T-helper 17 cell (primary cell): ENCODE measurements at places on chromosomes 1 and 21. TPM values are rescaled to one million over a fixed set of nuclear protein-coding genes. Genes with fewer than 3 reads are reported as not detected.

- peaks cover 17% of the 10 kb centered on the region for H3K4me1 ChIP-seq
- H3K27ac ChIP-seq: peak overlapping the region; percentile 82
- no peak for DNase-seq
- no peak overlapping the region for H3K4me3 ChIP-seq
- no peaks in the 10 kb centered on the region for H3K27me3 ChIP-seq
- H3K36me3 ChIP-seq: no peaks in the 10 kb centered on the region
These were observed 6.2 kb downstream of the SLC6A9 start for GRCh38 chr1:44024903-44025525.

GRCh38 chr1:60833173-60833572, 249.2 kb upstream of the NFIA start:
- H3K4me3 ChIP-seq: no peak overlapping the region
- DNase-seq: no peak
- H3K4me1 ChIP-seq: no peaks in the 10 kb centered on the region
- no peak overlapping the region for H3K27ac ChIP-seq
- peaks cover 57% of the 10 kb centered on the region for H3K27me3 ChIP-seq
- H3K36me3 ChIP-seq: no peaks in the 10 kb centered on the region

DNA sequence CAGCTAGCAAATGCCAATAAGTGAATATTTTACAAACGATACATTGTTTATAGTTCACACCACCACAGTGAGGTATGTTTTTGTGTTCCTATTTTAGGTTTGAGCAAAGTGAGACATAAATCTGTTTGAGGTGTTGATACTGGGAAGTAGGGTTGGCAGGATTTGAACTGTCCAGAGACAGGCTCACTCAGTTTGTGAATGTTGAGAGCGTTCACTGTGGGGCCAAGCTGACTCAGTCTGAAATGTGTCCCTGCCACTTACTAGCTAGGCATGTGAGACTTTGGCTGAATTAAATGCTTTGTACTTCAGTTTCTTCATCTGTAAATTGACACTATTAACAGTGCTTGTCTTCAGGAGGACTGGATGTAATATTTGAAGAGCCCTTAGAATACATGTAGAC, 35.1 kb downstream of the DIRAS3 start:
- no peak overlapping the region for H3K27ac ChIP-seq
- H3K4me3 ChIP-seq: no peak overlapping the region
- H3K4me1 ChIP-seq: no peaks in the 10 kb centered on the region
- no peaks in the 10 kb centered on the region for H3K36me3 ChIP-seq
- peaks cover 4% of the 10 kb centered on the region for H3K27me3 ChIP-seq

GRCh38 chr1:47545912-47546483, 108.2 kb downstream of the FOXD2 start:
- H3K4me3 ChIP-seq: no peak overlapping the region
- no peak overlapping the region for H3K27ac ChIP-seq
- peaks cover 2% of the 10 kb centered on the region for H3K36me3 ChIP-seq

GRCh38 chr1:942864-943533, 16.1 kb downstream of the NOC2L start:
- no peak overlapping the region for H3K27ac ChIP-seq
- H3K36me3 ChIP-seq: peaks cover 3% of the 10 kb centered on the region
- DNase-seq: no peak
- H3K27me3 ChIP-seq: peaks cover 15% of the 10 kb centered on the region

DNA sequence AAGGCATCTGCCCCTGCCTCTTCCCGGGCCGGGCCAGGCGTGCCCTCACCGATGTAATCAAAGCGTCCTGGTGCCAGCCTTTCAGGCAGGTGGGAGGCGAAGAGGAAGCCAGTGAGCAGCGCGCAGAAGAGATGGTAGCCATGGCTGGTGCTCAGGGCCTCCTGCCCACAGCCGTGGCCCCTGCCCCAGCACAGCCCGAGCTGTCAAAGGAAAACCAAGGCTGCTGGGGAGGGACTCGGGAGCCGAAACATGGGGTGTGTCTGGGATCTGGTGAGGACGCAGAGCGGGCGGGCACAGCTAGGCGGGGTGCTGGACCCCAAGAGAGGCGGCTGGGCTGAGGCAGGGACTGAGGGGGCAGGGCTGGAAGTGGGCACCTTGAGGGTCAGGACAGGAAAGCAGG, 2.7 kb downstream of the BGLAP start:
- peak overlapping the region; percentile 62 for H3K27ac ChIP-seq
- DNase-seq: no peak
- H3K27me3 ChIP-seq: no peaks in the 10 kb centered on the region
- peak overlapping the region; percentile 90 for H3K4me3 ChIP-seq
- H3K4me1 ChIP-seq: peaks cover 19% of the 10 kb centered on the region

DNA sequence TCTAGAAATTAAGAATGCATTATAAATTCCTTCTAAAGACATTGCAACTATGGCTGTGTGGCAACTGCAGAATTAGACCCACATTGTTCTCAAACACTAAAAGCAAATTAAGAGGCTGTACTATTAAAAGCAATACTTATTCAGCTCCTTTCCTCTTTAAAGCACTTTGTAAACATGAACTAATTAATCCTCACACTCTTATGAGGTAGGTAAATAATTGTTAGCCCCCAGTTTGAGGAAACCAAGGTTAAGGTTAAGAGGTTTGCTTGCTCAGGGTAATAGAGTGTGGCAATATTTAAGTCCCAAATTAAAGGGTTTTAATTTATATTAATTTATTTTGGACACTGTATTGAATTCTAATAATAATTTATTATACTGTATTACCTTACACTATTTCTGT, 553.8 kb downstream of the LRRIQ3 start:
- no peaks in the 10 kb centered on the region for H3K4me1 ChIP-seq
- no peaks in the 10 kb centered on the region for H3K27me3 ChIP-seq
- DNase-seq: no peak
- no peaks in the 10 kb centered on the region for H3K36me3 ChIP-seq
- H3K27ac ChIP-seq: no peak overlapping the region

- no peak overlapping the region for H3K4me3 ChIP-seq
- peaks cover 2% of the 10 kb centered on the region for H3K36me3 ChIP-seq
- peaks cover 52% of the 10 kb centered on the region for H3K27me3 ChIP-seq
- H3K27ac ChIP-seq: no peak overlapping the region
- no peak for DNase-seq
These were observed 90.1 kb upstream of the SIM2 start for GRCh38 chr21:36608897-36609225.

- no peak overlapping the region for H3K4me3 ChIP-seq
- H3K4me1 ChIP-seq: peaks cover 3% of the 10 kb centered on the region
- H3K36me3 ChIP-seq: peaks cover 2% of the 10 kb centered on the region
- H3K27me3 ChIP-seq: no peaks in the 10 kb centered on the region
These were observed 96.9 kb downstream of the RGL1 start for GRCh38 chr1:183901748-183902330.

GRCh38 chr1:214002060-214002459, 14.3 kb downstream of the PROX1 start:
- H3K27me3 ChIP-seq: peaks cover 24% of the 10 kb centered on the region
- H3K4me3 ChIP-seq: no peak overlapping the region
- H3K27ac ChIP-seq: no peak overlapping the region
- no peak for DNase-seq
- H3K4me1 ChIP-seq: no peaks in the 10 kb centered on the region

- H3K4me3 ChIP-seq: no peak overlapping the region
- peaks cover 2% of the 10 kb centered on the region for H3K36me3 ChIP-seq
- DNase-seq: no peak
- peaks cover 7% of the 10 kb centered on the region for H3K4me1 ChIP-seq
These were observed 5.2 kb upstream of the SH2D2A start for GRCh38 chr1:156821801-156822200.

GRCh38 chr1:28855469-28855951, 43.5 kb downstream of the OPRD1 start:
- peaks cover 6% of the 10 kb centered on the region for H3K4me1 ChIP-seq
- peak overlapping the region; percentile 45 for H3K27ac ChIP-seq

DNA sequence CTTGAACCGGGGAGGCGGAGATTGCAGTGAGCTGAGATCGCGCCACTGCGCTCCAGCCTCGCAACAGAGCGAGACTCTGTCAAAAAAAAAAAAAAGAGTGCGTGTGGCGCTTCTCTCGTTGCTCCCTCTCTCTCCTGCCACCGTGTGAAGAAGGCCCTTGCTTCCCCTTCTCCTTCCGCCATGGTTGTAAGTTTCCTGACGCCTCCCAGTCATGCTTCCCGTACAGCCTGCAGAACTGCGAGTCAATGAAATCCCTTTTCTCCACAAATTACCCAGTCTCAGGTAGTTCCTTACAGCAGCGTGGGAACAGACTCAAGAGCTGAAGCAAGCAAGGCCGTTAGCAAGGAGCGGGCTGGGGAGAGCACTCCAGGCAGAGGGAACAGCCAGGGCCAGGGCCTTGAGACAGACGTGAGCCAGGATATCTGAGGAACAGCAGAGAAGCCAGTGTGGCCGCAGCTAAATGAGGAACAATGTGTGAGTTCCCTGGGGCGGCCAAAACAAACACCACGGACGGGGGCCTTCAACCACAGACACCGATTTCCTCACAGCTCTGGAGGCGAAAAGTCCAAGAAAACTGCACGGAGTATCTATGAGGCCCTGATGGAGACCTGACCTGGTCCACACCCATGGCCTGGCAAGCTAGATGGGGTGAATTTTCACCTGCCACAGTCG, 54.2 kb upstream of the ETS2 start:
- peaks cover 5% of the 10 kb centered on the region for H3K4me1 ChIP-seq

GRCh38 chr1:202689493-202690342, 20.5 kb downstream of the SYT2 start:
- H3K27me3 ChIP-seq: peaks cover 37% of the 10 kb centered on the region
- H3K36me3 ChIP-seq: peaks cover 4% of the 10 kb centered on the region
- H3K27ac ChIP-seq: no peak overlapping the region
- H3K4me3 ChIP-seq: no peak overlapping the region
- DNase-seq: no peak

GRCh38 chr1:6465461-6466005, 440 bp downstream of the TNFRSF25 start:
- peak overlapping the region; percentile 100 for H3K27ac ChIP-seq
- H3K27me3 ChIP-seq: no peaks in the 10 kb centered on the region
- peaks cover 17% of the 10 kb centered on the region for H3K36me3 ChIP-seq
- H3K4me1 ChIP-seq: peaks cover 28% of the 10 kb centered on the region
- peak overlapping the region; percentile 99 for H3K4me3 ChIP-seq
- peak; percentile 48 for DNase-seq

DNA sequence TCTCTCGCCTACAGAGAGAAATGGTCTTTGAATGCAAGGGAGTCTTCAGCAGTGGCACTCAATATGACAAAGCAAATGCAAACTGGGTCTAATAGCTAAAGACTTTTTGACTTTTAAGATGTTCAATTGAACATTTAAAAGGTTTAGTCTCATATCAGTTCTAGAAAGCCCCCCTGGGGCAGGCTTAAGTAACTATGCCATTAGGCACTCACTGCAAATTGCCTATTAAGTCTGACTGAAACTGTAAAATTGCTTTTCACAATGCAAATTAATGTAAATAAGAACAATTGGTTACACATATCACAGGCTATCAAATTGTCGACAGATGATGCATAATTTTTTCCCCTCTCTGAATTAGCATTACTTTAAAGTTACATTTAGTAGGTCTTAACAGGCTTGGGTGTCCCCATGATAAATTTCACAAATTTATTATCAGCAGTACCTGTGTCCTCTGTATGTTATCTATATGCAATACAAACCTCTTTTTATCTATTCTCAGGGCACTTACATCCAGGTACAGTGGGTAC, 329.1 kb downstream of the LRRIQ3 start:
- H3K4me1 ChIP-seq: no peaks in the 10 kb centered on the region
- DNase-seq: no peak
- H3K36me3 ChIP-seq: no peaks in the 10 kb centered on the region
- H3K4me3 ChIP-seq: no peak overlapping the region

DNA sequence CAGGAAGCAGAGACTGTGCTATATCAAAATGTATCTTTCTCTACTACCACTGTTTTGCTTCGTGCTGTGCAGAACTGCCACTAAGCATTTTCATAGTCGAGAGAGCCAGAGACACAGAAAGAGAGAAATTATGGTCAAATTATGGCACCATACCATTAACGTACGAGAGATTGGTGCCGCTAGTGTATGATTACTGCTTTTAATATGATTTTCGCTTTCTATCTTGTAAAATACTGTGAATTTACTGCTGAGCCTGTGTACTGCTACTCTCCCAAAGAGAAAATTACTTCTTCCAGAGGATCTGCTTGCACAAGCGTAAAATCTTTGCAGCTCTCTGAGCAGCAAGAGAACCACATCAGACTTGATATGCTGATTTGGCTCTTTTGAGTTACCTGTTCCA, 71.1 kb upstream of the ZNF281 start:
- no peak for DNase-seq
- H3K4me1 ChIP-seq: peaks cover 15% of the 10 kb centered on the region

- no peaks in the 10 kb centered on the region for H3K36me3 ChIP-seq
- no peaks in the 10 kb centered on the region for H3K27me3 ChIP-seq
- no peak for DNase-seq
- H3K4me3 ChIP-seq: no peak overlapping the region
These were observed 348.5 kb upstream of the ADAMTS5 start for GRCh38 chr21:27315373-27315772.

GRCh38 chr1:20469406-20470076, 16.5 kb downstream of the CAMK2N1 start:
- peaks cover 61% of the 10 kb centered on the region for H3K27me3 ChIP-seq
- H3K4me3 ChIP-seq: no peak overlapping the region
- peaks cover 2% of the 10 kb centered on the region for H3K4me1 ChIP-seq
- no peaks in the 10 kb centered on the region for H3K36me3 ChIP-seq
- no peak for DNase-seq

DNA sequence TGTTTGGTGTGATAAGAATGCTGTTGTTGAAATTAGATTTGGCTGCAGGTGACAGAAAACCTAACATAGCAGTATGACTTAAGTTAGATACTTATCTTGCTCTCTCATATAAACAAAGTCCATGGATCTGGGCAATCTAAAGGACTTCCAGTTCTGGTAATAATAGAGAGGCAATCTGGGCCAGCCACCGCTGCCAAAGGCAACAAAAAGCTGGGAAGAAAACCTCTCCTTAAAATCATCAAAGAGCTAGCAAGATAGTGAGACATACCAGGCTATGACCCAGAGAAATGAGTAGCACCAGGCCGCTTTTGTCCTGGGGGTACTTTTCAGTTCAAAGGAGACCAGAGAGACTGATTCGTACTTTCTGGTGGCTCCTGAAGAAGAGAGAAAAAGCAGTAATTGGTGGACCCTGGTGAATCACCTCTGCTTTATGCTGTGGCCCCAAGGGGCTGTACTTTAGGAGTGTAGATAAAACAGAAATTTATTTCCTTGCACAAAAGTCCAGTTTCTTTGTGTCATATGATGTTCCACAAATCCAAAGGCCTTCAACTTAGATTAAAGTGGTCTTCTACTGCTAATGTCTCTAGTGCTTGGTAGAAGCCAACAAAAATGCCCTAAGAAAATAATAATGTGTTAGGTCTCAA, 125.4 kb downstream of the TBX19 start:
- no peaks in the 10 kb centered on the region for H3K36me3 ChIP-seq
- DNase-seq: no peak
- peaks cover 21% of the 10 kb centered on the region for H3K4me1 ChIP-seq

IL19 gene
- total RNA-seq: not detected

RPF1 gene
- 52.7 TPM for total RNA-seq

CLEC20A gene
- total RNA-seq: not detected

LCE1D gene
- not detected for total RNA-seq

C8A gene
- not detected for total RNA-seq

FCRLA gene
- 3.5 TPM for total RNA-seq

FNDC5 gene
- not detected for total RNA-seq

TNNI3K gene
- total RNA-seq: 0.50 TPM

RRAGC gene
- 16.9 TPM for total RNA-seq

GRHL3 gene
- not detected for total RNA-seq

NHLH1 gene
- 0.21 TPM for total RNA-seq

FAM3B gene
- not detected for total RNA-seq
